Thoracic aorta (tissue), 2 donors: ENCODE measurements at places on chromosomes 7 and 10.

- DNase-seq = no peak
Measured at GRCh38 chr7:2953099-2953498, 90.6 kb downstream of the CARD11 start.

DNA sequence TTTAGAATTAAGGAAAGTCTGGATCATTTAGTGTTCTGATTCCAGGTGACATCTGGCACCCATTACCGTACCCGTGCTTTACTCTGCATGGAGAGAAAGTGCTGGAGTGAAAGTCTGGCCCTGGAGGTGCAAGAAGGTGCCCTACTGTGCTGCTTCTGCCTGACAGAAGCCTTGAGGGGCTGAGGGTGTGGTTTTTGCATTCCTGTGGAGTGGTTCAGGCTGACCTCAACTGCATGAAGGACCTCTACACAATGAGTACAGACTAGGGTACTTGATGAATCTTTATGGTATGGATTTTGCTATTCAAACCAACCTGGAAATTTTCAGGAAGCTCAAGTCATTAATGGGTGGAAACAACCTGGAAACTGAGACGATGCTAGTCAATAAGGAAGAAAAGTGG is 45.1 kb upstream of the GSAP start:
- DNase-seq = no peak

DNA sequence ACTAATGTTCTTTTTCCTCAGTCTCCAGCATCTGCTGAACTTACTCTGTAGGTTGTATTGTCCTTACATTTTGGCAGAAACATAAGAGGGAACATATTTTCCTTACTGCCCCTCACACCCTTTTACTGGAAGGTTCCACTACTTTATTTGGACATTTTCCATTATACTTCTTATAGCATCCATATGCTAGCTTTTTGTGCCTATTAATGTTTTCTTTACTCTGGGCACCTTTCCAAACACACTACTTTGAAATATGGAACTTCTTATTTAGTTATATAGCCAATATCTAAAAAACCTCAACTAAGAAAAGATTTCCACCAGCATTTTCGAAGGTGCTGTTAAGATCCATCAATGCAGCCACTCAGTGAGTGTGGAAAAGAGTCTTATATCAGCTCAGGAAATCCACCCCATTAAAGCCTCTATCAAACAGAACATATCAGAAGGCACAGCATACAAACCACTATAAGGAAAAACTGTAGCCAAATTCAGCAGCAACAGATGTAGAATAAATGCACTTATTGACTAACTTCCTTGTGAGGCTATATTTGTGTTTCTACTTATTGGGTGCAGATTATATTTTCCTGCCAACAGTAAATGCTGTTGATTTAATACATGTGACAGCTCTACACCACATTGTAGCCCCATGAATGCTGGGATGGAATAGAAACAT is 272.5 kb upstream of the SEMA3E start:
- DNase-seq = no peak

- DNase-seq = no peak
Measured at GRCh38 chr7:103983201-103983977, 6.1 kb downstream of the RELN start.

- no peak for DNase-seq
Measured at GRCh38 chr7:122988333-122988732, 7.2 kb downstream of the TAS2R16 start.

- DNase-seq = no peak
Measured at GRCh38 chr10:60958892-60959601, 15.1 kb upstream of the RHOBTB1 start.

DNA sequence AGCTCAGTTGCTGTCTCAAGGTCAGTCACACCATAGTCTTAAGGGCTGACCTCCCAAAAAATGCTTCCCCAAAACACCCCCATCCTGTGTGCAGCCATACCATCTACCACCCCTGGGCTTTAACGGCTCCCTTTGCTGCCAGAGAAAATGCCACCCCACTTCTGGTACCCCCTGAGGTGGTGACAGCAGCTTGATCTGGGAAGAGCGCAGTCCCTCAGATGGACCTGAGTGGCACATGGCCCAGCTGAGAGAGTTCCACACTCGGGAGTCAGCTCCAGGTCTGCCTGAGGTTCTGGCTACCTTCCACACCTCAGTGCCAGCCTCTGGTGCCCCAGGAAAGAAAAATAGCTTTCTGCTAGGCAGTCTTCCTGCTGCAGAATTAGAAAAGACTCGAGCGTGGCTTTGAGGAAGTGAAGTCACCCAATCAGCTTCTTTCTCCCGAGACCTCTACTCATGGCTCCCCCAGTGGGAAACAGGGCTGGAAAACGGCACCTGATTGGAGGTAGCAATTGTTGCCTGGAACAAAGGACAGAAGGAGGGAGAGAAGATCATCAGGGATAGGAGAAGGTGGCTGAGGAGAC is 151.7 kb downstream of the ARHGAP21 start:
- DNase-seq = no peak

DNA sequence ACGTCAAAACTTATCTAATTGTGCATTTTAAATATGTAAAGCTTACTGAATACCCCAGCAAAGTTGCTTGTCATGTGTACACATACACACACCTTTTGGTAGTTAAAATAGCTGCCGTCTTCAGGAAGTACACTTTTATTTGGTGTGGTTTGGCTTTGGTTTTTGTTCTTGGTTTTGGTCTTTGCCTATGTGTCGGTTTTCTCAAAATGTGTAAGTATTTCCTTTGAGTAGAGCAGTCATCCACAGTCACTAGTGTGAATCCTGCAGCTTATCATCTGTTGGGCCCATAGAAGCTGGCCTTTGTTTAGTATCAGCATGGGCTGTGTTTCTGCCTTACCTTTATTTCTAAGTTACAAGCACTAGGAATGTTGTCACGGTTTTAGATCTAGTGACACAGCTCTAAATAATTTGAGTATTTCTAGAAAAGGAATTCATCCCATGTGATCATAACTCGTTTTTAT is 35.3 kb downstream of the NET1 start:
- no peak for DNase-seq

- DNase-seq = no peak
Measured at GRCh38 chr10:132151286-132151950, 35.3 kb upstream of the DPYSL4 start.
